Lung (tissue), 17 donors: ENCODE measurements at places on chromosomes 4 and X. TPM values are rescaled to one million over a fixed set of nuclear protein-coding genes. Genes with fewer than 3 reads are reported as not detected.

WNK3 gene
- 5.2 TPM for total RNA-seq

REELD1 gene
- total RNA-seq: 0.60 TPM

S100P gene
- total RNA-seq: 64.5 TPM

GRCh38 chr4:24781999-24782745 is 13.2 kb upstream of the SOD3 start:
- DNase-seq: no peak

DNA sequence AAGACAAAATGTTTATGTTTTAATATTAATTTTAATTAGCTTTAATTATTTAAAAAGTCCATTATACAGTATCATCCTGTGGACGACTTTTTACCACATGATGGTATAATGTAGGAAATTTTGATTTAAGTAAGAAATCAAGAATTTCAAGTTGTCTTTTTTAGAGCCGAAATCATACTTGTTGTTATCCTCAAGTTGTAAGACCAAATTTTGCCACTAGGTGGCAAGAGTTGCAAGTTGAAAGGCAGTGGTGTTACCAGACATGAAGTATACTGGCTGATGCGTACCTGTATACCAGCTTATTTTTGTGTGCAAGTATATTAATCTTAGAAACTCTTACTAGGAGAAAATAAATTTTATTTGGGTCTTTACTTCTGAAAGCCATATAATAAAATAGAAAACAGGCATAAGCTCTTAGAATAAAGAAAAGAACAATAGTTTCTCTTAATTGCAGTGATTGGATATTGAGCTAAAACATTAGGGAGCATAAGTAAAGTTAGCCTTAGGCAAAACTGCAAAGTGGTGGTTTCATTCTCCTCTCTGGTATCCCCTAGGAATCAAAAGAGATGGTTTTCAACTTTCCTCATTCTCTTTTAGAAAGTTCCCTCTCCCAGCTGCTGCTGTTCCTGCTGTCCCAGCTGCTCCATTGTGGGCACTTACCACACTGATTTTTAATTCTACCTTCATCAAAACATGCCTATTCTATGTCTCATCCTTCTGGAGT is 118.0 kb upstream of the WDFY3 start:
- DNase-seq: peak; percentile 65

DNA sequence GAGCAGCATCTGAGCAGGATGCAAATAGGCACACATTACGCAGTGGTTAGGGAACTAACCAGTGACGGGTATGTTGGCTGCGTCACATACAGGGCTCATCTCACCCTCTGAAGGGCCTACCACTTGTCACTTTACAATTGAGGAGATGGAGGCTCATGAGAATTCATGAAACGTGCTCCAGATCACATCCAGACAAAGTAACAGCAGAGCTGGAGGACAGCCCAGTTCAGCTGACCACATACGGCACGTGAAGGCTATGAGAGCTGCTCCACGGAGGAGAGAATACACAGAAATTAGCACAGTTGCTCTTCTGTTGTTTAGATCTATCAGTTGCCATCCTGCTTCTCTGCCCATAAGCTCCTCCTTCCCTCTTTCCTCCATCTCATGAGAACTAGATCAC is 78.4 kb downstream of the FAM9B start:
- DNase-seq: peak; percentile 27

CT55 gene
- total RNA-seq: not detected

DNA sequence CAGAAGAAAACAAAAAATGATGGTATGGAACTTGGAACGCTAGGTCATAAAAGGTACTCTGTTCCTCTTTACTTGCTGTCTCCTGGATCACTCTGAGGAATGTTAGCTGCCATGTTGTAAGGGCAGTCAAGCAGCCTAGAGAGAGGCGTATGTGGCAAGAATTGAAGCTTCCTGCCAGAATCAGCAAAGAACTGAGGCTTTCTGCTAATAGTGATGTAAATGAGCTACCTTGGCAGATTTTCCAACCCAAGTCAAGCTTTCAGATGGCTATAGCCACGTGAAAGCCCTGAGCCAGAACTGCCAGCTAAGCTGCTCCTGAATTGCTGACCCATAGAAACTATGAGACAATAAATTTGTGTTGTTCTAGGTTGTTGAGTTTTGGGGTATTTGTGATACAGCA is 38.7 kb downstream of the AASDH start:
- DNase-seq: no peak

FAM9C gene
- total RNA-seq: 0.28 TPM

GRCh38 chrX:3940000-3940610 is 226.7 kb upstream of the PRKX start:
- DNase-seq: peak; percentile 17

EXOSC9 gene
- total RNA-seq: 15.9 TPM

GRCh38 chrX:71098302-71098701 is 2.7 kb downstream of the FOXO4 start:
- peak; percentile 25 for DNase-seq

DNA sequence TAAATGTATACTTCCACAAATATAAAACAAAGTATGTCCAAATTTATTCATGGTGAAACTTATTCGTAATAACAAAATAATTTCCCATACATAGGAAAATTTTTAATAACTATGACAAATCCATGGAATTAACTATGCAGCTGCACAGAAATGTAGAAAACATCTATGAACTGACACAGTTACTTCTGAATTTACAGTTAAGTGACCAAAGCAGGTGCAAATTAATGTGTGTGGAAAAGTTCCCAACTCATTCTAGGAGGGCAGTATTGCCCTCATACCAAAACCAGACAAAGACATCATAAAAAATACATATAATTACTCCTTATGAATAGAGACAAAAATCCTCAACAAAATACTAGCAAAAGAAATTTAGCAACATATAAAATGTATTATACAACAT is 12.5 kb downstream of the LDOC1 start:
- DNase-seq: no peak

GRCh38 chr4:54067166-54067565 is 2.8 kb upstream of the CHIC2 start:
- no peak for DNase-seq

STATH gene
- not detected for total RNA-seq

USP26 gene
- total RNA-seq: not detected

GRCh38 chr4:139872274-139872673 is 206.7 kb downstream of the MGST2 start:
- DNase-seq: no peak
